ENCODE measurements at places on chromosomes 2 and 18. TPM values are rescaled to one million over a fixed set of nuclear protein-coding genes. Genes with fewer than 3 reads are reported as not detected.
A peak's percentile ranks its signal among the peaks of the same experiment; 100 is the strongest.

PCARE gene
- under 0.01 TPM for total RNA-seq

GRCh38 chr2:187912950-187913349, 358.7 kb upstream of the TFPI start:
- H3K27ac ChIP-seq, result no peak overlapping the region
- no peaks in the 10 kb centered on the region for H3K36me3 ChIP-seq
- no peak overlapping the region for H3K4me3 ChIP-seq
- no peaks in the 10 kb centered on the region for H3K27me3 ChIP-seq
- no peak for DNase-seq

GRCh38 chr18:8232791-8233190, 376.4 kb upstream of the RAB12 start:
- no peaks in the 10 kb centered on the region for H3K36me3 ChIP-seq
- no peak overlapping the region for H3K27ac ChIP-seq

- H3K27me3 ChIP-seq, result no peaks in the 10 kb centered on the region
- no peak overlapping the region for H3K27ac ChIP-seq
- H3K4me1 ChIP-seq, result no peaks in the 10 kb centered on the region
Observed at GRCh38 chr2:111702804-111703196, 181.2 kb downstream of the ANAPC1 start.

DNA sequence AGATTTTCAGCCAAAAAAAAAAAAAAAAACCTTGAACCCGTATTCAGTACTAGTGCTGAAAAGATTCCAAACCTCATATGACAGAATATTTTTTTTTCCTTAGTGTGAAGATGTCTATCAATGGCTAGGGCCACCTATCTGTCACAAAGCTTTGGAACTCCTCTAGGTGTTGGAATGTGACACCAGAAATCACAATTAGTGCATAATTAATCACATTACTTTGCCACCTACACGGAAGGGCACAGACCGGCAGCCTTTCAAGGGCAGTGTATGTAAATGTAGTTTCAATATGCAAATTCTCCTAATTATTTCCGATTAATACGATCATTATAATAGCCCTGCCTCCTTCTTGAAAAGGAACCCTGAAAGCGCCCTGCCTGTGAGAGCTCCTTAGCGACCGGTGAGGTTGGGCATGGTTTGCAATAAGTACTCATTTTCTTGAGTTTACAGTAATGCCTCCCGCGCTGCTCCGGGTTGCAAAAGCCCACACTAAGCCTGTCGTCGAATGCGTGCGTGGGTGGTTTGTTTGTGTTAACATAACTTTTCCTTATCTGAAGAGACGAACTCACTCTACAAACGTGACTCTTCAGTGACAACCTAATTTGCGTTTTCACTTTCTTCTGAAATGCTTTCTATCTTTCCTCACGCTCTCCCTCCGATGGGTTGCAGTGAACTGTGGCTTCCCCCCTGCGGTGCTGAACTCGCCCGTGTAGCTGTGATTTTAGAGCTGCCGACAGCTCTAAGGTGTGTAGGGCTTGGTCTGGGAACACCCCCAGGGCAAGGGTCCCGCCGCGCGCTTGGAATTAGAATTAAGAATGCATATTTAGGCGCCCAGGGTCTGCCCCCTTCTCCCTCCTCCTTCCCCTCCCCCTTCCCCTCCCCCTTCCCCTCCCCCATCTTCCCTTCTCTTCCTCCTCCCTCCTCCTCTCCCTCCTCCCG, 765 bp upstream of the ID2 start:
- H3K4me1 ChIP-seq, result peaks cover 31% of the 10 kb centered on the region
- peak overlapping the region; percentile 96 for H3K4me3 ChIP-seq
- peak; percentile 82 for DNase-seq
- H3K27me3 ChIP-seq, result no peaks in the 10 kb centered on the region

GRCh38 chr2:86468162-86469033, 27.2 kb downstream of the KDM3A start:
- no peak overlapping the region for H3K4me3 ChIP-seq
- H3K36me3 ChIP-seq, result peaks cover 10% of the 10 kb centered on the region
- H3K27me3 ChIP-seq, result no peaks in the 10 kb centered on the region
- H3K4me1 ChIP-seq, result no peaks in the 10 kb centered on the region
- H3K27ac ChIP-seq, result no peak overlapping the region
